Brain (organoid and tissue), 16 donors: ENCODE measurements at places on chromosomes 16 and 17.

GRCh38 chr17:68222606-68223005, 25.2 kb upstream of the AMZ2 start:
- no peak for DNase-seq

DNA sequence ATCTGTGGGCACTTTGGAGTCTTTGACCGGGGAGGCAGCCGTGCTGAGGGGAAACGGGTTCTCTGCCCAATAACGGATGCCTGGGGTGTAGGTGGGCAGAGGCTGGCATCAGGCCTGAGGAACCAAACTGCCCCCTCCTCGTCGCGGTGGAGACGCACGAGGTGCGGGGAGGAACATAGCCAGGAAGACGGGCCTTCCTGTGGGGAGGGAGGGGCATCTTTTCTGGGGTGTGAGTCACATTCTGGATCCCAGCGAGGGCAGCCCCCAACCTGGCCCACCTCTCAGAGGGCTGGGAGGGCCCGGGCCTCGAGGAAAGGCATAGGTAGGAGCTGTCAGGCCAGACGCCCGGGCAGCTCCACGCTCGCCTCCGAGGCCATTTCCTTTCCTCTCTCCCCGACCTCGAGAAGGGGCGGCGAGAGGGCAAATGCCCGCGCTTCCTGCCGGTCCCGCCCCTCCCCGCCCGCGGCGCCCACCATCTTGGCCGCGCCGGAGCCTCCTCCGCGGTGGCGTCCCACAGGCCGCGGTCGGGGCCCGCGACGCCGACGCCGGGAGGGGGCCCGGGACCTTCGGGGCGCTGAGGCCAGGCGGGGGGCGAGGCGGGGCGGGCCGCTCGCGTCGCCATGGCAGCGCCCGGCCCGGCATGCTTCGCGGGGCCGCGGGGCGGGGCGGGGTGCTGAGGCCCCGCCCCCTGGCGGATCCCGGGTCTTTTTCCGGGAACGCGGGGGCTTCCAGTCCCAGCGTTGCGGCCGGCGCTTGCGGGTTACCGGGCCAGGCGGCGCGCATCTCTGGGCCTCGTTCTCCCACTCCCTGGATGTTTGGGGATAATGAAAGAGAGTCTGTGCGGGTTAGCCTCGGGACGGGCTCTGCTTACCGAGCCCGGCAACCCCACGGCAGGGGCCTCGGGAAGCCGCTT, 13.2 kb downstream of the RAI1 start:
- DNase-seq = peak; percentile 86

DNA sequence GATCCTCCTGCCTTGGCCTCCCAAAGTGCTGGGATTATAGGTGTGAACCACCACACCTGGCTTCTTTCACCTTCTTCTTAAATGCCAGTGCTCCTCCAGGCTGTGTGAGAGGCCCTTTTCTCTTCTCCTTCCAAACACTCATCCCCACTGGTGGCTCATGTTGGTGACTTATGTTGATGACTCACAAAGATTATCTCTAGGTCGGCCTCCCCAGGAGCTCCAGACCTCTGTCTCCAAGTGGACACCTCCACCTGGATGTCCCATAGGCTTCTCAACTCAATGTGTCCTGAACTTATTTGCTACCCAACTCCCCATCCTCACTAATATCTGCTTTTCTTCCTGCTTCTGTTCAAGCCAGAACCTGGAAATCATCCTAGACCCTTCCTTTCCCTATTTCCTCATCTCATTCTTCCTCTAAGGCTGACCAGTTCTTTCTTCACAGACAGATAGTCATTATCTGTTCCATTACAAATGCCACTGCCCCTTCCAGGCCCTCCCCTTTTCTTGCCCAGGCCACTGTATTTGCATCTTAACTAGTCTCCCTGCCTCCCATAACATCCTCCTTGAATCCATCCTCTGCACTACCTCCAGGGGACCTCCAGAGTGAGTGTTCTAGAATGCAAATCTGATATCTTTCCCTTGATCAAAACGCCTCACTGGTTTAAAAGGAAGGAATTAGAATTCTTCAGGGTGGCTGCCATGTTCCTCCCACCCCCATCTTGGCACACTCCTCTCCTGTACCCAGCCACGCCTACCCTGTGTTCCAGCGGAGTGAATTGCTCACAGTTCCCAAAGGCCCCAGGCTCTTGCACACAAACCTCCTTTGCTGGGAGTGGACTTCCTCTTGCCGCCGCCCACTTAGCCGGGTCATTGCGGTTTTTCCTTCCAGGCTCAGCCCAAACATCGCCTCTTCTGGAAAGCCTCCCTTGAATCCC, 34.8 kb upstream of the FBXO47 start:
- no peak for DNase-seq

- no peak for DNase-seq
These were observed 190.1 kb upstream of the FOXF1 start for GRCh38 chr16:86320237-86320595.

DNA sequence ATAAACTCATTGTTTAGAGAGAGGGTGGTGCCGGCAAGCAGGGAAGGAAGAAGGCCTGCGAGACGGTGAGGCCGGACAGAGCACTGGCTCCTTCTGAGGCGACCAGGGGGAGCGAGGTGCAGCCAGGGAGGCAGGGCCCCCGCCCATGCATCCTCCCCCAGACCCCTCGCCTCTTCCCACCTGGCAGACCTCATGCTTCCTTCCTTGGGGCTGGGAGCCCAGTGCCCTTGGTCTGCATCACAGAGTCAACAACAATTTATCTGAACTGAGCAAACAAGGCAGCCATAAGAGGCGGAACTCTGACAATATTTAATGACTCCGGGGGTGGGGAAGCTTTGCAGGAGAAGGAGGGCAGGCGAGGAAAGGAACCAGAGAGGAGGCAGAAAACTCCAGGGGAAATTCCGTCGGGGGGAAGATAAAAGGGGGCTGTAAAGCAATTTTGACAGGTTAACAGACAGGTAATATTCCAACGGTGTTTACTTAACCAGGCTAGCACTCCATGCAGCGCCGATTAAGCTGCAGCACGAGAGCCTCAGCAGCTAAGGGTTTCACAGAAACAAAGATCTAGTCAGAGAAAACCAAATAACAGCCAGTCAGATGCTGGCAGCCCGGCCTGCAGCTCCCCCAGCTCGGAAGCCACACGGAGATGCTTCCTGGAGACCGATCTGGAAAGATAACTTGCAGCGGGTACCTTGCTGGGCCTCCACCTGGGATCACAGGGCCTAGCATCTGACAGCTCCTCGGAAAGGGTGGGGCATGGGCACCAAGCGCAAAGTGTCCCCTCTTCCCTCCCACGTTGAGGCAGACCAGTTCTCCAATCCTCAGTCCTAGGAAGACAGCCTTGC, 398.2 kb downstream of the SOX9 start:
- peak; percentile 41 for DNase-seq

DNA sequence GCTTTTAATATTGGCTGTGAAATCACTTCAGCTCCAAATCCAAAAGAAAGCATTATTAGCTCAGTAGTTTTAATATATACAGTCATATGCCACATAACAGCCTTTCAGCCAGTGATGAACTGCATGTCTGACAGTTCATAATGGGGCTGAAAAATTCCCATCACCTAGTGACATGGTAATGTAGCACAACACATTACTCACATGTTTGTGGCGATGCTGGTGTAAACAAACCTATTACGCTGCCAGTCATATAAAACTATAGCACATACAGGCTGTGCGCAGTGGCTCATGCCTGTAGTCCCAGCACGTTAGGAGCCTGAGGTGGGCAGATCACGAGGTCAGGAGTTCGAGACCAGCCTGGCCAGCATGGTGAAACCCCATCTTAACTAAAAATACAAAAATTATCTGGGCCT, 92.2 kb downstream of the TUBD1 start:
- peak; percentile 0 for DNase-seq

DNA sequence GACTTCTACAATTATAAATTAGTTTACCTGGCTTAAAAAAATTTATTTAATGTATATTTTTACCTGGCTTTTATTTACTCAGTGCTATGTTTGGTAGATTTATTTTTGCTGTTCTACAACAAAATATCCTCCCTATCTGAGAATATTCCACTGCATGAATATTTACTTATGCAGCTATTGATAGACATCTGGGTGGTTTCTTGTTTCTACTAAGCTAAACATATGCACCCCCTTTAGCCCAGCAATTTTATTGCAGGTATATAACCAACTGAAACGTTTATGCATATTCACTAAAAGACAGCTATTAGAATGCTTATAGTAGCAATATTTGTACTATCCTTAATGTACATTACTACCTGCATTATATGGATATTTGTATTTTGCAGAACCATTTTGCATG, 187.7 kb upstream of the CPHXL start:
- no peak for DNase-seq

- DNase-seq = no peak
These were observed 45.2 kb downstream of the SLC6A2 start for GRCh38 chr16:55700961-55701360.

- DNase-seq = no peak
These were observed 9.4 kb downstream of the CCDC182 start for GRCh38 chr17:57735707-57736106.

GRCh38 chr17:74954665-74955421, 17.7 kb downstream of the HID1 start:
- DNase-seq = no peak

DNA sequence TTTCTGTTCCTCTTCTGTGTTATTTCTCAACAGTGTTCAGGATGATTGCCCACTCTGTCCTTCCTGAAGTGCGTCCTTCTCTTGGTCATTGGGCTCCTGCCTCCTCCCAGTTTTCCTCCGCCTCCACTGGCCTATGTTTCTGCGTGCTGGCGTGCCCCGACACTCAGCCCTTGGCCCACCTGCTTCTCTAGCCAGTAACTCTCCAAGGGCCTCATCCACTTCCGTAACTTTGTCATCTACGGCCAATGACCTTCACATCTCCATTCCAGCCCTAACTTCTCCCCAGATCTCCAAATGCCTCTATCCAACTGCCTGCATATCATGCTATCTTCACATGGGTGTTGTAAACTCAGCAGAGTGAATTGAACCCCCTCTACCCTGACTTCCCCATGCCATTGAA, 39.6 kb upstream of the RPL38 start:
- no peak for DNase-seq

DNA sequence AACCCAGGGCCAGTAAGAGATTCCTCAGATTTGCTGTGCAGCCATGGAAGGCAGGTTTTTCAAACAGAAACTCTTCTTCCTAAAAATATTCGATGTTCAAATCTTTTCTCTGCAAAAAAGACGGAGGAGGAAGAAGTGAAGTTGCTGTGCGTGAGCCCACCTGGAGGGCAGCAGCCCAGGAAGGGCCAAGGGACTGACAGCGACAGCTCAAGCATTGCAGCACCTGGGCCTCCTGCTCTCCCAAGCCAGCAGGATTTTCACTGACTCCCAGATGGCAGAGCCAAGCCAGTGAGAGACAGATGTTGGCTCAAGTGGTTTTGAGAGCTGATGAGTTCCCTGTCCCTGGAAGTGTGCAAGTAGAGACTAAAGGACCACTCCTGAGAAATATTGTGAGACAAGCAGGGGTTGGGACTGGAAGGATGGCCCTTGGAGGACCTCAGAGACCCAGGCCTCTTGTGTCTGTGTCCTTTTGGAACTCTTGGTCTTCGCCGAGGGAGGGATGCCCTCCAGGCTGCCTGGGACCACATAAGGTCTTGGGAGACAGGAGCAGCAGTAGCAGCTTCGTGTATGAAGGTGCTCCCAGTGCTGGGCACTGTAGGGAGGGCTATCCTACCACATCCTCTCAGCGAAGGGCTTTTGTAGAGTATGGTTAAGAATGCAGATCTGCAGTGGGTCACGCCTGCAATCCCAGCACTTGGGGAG, 29.3 kb upstream of the TNFRSF13B start:
- no peak for DNase-seq

DNA sequence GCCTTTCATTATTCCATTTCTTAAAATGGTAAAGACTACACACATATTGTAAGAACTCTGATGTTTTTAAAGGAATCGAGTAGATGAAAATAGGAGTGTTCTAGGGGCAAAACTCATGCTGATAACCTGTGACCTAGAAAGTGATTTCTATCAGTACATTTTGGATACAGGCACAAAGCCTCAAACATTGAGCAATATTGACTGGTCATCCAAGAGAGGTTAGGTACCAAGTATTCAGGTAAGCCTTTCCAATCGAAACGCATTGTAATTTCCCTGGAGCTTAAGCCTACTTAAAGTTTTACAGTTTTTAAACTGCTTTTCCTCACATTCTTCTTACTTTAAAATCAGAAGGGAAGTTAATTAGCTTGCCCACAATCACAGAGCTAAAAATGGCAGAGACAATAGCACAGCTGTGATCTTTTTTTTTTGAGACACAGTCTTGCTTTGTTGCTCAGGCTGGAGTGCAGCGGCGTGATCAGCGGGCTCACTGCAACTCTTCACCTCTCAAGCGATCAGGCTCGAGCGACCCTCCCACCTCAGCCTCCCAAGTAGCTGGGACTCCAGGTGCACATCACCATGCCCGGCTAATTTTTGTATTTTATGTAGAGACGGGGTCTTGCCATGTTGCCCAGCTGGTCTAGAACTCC, 3.3 kb downstream of the GOT2 start:
- DNase-seq = no peak

DNA sequence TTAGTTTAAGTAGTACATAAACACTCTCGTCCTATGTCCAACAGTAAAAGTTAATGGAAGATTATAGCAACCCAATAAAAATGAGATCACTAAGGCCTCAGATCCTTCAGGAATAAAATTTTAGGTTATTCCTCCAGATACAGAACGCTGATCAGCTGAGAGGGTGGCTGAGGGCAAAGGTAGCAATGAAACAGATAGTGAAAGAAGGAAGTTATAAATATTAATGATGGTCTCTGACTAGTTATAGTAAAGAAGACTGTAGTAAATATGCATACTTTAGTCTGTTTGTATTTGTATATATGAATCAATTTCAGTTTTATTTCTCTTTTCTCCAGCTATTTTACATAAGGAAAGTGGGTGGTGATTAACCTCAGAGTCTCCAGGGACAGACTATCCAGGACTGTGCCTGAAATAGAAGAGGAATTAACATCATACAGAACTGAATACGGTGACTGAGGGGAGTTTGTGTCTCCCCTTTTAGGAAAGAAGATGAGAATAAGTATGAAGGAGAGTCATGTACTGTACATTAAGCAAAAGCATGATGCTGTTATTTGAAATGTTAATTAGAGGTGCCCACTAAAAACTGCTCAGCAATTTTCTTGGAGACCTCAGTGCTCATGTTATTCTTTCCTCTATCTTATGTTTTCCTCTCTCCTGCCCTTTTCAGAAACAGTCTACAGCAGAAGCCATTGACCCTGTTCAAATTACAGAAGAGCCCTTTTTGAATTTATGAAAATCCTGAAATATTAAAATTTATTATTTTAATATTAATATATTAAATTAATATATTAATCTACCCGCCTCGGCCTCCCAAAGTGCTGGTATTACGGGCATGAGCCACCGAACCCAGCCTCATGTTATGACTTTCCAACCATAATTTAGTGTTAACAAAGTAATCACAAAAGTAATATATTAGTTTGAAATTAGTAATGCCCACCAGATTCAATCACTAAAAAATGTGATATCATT, 36.5 kb upstream of the DHRS7B start:
- no peak for DNase-seq

- DNase-seq = no peak
These were observed 104.0 kb upstream of the CCL2 start for GRCh38 chr17:34151102-34151501.

- no peak for DNase-seq
These were observed 42.3 kb downstream of the TNRC6A start for GRCh38 chr16:24771779-24772157.

DNA sequence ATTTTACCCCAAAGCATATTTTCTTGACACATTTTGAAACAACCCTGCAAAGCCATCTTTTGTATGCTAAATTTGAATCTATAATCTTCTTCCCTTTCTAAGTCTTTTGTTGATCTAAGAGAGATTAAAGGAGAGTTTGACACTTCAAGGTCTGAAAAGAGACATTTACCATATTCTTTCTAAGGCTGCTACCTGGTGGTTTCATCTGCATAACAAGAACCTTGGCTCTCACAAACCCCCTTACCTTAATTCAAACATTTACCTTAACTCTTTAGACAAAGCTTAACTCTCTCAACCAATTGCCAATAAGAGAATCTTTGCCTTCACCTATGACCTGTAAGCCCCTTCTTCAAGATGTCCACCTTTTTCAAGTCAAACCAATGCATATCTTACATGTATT, 1143.6 kb downstream of the CDH11 start:
- no peak for DNase-seq
